Caki2 (cell line): ENCODE measurements at places on chromosomes 6 and 20. TPM values are rescaled to one million over a fixed set of nuclear protein-coding genes. Genes with fewer than 3 reads are reported as not detected.

YWHAB gene
- total RNA-seq: 105 and 115 TPM in 2 replicates

COX4I2 gene
- total RNA-seq: not detected in 2 replicates

PAX1 gene
- not detected in 2 replicates for total RNA-seq

HLA-DPA1 gene
- not detected in 2 replicates for total RNA-seq

CALHM6 gene
- not detected in 2 replicates for total RNA-seq

ADGRB3 gene
- total RNA-seq: 0.24 TPM in 1 of 2 replicates, not detected in the other

MROH8 gene
- total RNA-seq: 0.51 and 1.0 TPM in 2 replicates

DNA sequence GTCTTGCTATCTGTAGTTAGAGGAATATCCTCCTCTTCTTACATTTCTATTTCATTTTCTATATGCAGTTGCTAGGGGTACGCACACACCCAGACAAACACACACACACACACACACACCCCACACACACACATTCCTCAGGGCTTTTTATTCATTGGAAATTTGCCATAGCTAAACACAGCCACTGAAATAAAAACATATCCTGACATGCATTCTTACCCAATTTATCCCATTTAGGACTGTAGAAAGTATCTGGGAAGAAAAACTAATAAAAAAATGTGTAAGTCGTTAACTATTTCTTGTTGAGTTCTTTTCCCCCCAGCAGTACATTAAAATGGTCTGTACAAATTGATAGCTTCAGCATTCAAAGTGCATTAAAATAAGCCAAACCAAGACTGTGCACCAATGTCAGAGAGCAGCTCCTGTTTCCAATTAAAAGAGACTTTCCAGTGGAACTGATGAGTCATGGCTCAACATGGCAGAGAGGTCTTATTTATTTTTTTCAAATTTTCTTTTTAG is 357.9 kb upstream of the AGPAT4 start:
- DNase-seq: no peak

- no peak for DNase-seq
Measured at GRCh38 chr6:158912655-158913054, 87.3 kb downstream of the RSPH3 start.

- no peak for DNase-seq
Measured at GRCh38 chr20:36311141-36311853, 5.2 kb downstream of the DLGAP4 start.

DNA sequence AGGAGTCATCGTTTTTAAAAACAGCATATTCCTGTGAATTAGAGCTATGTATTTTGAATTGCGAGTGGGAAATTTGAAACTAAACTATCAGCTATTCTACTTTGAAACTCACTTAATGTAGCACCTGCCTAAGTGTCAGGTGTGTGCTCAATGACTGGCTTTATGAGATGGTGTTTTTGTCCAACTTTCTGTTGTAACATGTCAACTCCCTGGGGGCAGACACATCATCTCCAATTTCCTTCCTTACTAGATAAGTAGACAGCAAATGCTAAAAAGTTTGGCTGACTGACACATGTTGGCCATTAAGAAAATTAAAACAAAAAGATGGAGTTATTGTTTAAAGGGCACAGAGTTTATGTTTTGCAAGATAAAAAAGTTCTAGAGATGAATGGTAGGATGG is 226.9 kb downstream of the TFAP2B start:
- DNase-seq: no peak
